ENCODE measurements at places on chromosomes 3 and 15.

DNA sequence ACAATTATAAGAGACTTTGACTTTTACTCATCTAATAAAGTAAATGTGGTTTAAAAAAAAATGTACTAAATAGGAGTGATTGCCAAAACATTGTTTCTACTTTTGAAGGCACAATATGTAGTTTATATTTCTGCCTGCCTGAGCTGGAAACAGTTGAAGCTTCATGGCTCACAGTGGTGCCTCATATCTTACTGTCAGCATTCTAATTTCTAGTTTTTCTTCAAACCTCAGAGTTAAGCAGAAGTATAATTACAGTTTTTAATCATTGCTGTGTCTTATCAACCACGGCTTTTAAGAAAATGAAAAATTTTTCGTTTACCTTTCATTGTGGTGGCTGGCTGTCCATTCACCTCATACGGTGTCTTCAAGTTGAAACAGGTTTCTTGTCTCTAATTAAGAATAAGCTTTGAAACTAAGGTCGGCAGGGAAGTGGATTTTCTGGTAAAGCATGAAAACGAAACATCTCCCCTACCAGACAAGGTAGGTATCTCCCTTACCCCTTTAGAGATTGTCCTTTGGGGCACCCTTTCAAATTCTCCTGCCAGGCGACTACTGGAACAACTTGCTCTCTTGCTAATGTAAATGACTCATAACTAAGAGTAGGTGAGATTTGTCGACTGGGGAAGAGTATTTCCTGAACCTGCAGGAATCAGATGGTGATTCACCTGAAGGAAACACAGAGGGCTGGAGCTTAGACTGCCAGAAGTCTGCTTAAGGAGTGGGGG lies at the start of gene GPR87:
Gene GPR87 (minus strand): TSS at position 554 of the 725 bp plus-strand sequence. CDS start 16,720 bp downstream, outside the sequence.
- no peak for DNase-seq

DNA sequence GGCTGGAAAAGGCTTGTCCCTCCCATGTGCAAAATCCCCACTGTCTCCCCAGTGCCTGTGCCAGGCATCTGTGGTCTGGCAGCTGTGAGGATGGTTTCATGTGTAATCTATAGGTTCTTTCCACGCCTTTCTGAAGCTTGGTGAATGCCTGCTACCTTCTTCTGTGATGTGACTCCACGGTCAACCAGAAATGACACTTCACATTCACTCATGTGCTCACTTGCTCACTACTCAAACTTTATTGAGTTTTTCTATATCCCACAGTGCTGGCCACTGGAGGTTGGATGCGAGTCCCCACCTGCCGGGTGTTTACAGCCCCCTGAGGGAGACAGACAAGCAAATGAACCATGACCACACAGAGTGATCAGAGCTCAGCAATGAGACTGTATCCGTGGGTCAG lies 27.9 kb upstream of the TLE3 start:
- no peak for DNase-seq

- DNase-seq: no peak
Measured at GRCh38 chr15:59739557-59740186, 50.6 kb upstream of the BNIP2 start.

- DNase-seq: no peak
Measured at GRCh38 chr3:14810070-14810791, 8.5 kb upstream of the FGD5 start.

DNA sequence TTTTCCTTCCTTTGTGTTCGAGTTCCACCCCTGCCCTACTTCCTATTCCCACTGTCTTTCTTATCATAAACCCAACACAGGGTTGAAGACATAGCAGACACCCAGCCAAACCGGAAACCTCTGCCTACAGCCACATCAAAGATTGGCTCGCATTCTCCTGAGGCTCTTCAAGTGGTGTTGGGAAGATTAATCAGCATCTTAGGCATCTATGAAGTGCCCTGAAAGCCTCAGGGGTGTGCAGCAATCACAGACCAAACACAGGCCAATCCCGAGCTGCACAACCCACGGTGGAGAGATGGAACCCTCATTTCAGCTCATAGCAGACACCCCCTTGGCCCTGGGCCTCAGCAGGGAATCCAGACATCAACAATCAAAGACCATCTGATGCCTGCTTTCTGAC lies 255.9 kb downstream of the XXYLT1 start:
- no peak for DNase-seq

- no peak for DNase-seq
Measured at GRCh38 chr3:14000556-14000955, 120.7 kb upstream of the WNT7A start.

DNA sequence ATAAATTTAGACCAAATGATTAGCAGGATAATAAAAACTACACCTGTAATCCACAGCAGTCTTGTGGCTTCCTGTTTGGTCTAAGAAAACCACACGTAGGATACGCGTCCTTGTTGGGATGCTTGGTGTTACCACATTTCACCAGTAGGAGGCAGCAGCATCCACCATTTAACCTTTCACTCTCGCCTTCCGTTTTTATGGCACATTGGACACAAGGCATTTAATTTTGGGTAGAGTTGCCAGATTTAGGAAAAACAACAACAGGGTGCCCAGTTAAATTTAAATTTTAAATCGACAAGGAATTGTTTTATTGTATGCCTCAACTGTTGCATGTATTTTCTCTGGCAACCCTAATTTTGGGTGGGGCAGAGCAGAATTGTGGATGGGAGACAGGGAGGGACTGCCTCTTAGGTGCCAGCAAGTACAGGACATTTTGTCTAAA lies 6.3 kb downstream of the LRRC31 start:
- DNase-seq: no peak

- DNase-seq: no peak
Measured at GRCh38 chr3:8963137-8963853, at the start of gene RAD18. Gene RAD18, minus strand, starts transcription at chr3:8963472. Its CDS starts 87 bp downstream, at chr3:8963385.

DNA sequence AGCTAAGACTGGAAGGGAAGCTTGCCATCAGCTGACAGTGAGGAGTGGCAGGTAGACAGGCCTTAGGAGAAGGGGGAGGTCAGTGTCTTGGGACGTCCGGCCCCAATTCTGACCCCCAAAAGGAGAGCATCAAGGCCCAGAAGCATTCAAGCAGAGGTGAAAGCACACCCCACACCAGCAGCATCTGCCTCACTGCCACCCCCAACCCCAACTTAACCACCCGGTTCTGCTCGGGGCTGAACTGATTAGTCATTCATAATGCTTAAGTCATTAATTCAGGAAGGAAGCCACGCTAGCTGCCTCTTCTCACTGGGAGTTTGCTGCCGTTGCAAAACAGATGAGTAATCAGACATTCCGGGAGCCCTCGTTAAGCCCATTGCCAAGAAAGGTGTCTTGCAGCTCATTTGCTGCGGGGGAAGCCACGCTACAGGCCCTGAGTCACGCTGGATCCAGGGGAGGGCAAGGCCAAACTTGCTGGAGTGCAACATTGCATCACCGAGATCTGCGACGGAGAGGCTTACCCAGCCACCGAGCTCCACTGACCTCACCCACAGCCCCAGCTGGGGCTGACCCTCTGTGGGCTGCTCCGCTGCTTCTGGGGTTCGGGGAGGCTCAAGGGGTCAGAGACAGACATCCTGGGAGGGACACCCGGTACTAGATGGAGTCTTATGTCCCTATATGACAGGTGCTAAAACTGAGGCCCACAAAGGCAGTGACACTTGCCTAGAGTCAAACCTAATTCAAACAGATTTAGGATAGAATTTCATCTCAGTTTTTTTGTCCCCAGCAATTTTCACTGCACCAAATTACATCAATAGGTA lies 46.4 kb upstream of the HES1 start:
- DNase-seq: peak; percentile 99

DNA sequence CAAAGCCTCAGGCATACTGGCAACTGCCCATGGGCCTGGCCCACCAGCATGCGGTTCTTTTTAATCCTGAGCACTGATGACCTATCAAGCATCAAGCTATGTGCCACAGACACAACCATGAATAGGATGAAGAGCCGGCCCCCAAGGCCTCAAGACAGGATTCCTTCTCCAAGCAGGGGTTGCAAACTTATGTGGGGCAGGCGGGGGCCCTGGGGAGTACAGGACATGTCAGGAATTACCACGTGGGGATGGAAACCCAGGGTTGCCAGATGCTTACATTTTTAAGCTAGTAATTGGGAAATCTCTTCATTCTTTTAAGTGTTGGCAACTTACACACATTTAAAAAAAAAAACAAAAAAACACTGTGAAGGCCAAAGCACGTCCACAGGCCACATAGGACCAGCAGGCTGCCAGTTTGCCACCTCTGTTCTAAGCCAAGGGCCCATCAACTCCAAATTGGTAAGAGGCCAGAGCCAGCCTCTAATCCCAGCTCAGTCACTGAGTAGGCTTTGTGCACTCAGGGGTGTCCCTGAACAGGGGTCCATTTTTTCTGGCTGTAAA lies 32.8 kb downstream of the BDH1 start:
- DNase-seq: peak; percentile 69

- DNase-seq: no peak
Measured at GRCh38 chr3:76859596-76859995, 180.3 kb upstream of the ROBO2 start.

- DNase-seq: peak; percentile 38
Measured at GRCh38 chr3:177554895-177555759, 357.8 kb upstream of the TBL1XR1 start.

- DNase-seq: no peak
Measured at GRCh38 chr3:165624761-165625160, 212.5 kb downstream of the BCHE start.

GRCh38 chr15:28243901-28244300 lies 78.1 kb downstream of the HERC2 start:
- no peak for DNase-seq

- no peak for DNase-seq
Measured at GRCh38 chr15:55654561-55655031, 66.5 kb upstream of the PYGO1 start.

GRCh38 chr3:29128001-29128400 lies 152.9 kb upstream of the RBMS3 start:
- DNase-seq: no peak

DNA sequence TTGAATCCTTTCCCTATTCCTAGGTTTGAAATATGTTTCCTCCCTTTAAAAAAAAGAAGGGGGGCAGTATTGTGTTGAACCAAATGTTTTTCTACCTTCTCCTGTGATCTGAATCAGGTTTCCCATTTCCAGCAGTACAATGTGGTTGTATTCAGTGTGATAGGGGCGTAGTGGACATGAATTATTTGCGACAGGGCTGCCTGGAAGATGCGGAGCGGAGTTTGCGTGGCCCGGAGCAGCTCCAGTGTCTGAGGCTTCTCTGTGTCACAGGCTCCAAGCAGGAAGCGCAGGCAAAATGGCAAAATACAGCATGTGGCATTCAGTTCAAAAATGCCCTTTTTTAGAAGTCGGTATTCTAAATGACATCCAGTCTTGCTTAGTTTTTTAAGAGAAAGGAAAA lies 154.4 kb downstream of the PGPEP1L start:
- peak; percentile 74 for DNase-seq

Data from GM04503 (cell line).